ENCODE measurements at places on chromosomes 5 and 9. TPM values are rescaled to one million over a fixed set of nuclear protein-coding genes. Genes with fewer than 3 reads are reported as not detected.
A peak's percentile ranks its signal among the peaks of the same experiment; 100 is the strongest.

FOXD4L6 gene
- 0.31 TPM for total RNA-seq

ANKRD55 gene
- 0.31 TPM for total RNA-seq

ABLIM3 gene
- 5.8 TPM for total RNA-seq

TSSK1B gene
- total RNA-seq = 0.16 TPM

TPPP gene
- 16.2 TPM for total RNA-seq

GOLGA1 gene
- 11.5 TPM for total RNA-seq

DNA sequence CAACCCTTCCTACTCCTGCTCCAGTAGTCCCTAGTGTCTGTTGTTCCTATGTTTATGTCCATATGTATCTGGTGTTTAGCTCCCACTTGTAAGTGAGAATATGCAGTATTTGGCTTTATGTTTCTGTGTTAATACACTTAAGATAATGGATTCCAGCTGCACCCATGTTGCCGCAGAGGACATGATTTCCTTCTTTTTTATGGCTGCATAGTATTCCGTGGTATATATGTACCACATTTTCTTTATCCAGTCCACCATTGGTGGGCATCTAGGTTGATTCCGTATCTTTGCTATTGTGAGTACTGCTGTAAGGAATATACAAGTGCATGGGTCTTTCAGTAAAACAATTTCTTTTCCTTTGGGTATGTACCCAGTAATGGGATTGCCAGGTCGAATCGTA, 5.2 kb upstream of the ARRDC3 start:
- no peak for DNase-seq

- no peak for DNase-seq
Measured at GRCh38 chr9:93223260-93224180, 39.6 kb downstream of the WNK2 start.

GRCh38 chr9:2159521-2160454, 144.6 kb downstream of the SMARCA2 start:
- DNase-seq = no peak

- no peak for DNase-seq
Measured at GRCh38 chr9:3398232-3398648, 127.6 kb downstream of the RFX3 start.

DNA sequence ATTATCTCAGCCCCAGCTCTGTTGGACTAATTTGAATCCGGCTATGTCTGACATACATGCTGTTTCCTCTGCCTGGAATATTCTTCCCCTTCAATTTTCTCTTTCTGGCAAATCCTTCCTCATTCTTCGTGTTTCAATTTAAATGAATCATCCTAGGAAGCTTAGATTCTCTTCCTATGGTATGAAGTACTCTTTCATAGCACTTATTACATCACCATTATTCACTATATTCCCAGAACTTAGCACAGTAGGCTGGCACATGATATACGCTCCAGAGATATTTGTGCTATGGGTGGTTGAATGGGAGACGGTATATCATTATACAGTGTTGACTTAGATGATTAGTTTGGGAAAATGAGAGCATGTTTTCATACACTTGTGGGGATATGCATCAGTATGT, 91.0 kb upstream of the JAK2 start:
- DNase-seq = no peak

DNA sequence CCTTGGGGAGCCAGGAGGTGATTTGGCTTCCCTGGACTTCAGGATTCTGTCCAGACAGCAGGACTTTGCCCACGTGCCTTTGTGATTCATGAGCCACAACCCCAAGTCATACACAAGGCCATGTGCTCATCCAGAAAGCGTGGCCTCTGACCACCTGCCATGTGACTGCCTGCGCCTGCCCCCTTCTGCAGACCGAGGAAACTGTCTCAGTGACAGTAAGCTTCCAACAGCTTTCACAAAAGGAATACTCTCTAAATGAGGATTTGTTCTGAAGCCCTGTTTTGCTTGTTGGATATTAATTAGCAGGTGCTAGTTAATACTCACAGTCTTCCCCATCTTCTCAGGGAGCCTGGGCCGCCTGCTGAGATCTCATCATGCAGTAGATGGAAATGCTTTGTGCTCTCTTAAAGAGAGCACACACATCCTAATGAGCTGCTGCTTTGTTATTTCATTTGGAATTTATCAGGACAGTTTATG, 36.9 kb upstream of the ANGPTL2 start:
- peak; percentile 60 for DNase-seq

- no peak for DNase-seq
Measured at GRCh38 chr9:71929791-71930440, 18.5 kb downstream of the C9orf85 start.

GRCh38 chr5:72448368-72448767, 58.8 kb downstream of the ZNF366 start:
- no peak for DNase-seq

DNA sequence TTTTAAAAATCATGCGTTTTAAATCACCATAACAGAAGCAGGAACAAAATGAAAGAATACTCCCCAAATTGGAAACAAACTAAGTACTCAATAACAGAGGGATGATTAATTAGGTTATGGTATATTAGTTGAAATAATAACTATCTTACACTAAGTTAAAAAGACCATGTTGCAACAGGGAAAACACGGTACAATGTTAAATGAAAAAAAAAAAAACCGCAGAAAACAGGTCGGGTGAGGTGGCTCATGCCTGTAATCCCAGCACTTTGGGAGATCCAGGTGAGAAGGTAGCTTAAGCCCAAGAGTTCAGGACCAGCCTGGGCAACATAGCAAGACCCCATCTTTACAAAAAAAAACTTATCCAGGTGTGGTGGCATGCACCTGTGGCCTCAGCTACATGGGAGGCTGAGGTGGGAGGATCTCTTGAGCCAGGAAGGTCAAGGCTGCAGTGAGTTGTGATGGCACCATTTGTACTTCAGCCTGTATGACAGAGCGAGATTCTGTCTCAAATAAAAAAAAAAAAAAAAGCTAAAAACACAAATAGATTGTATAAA, 2.4 kb upstream of the PTPN3 start:
- DNase-seq = no peak

- no peak for DNase-seq
Measured at GRCh38 chr5:76439201-76439600, 36.1 kb downstream of the IQGAP2 start.

- DNase-seq = peak; percentile 75
Measured at GRCh38 chr5:113294311-113295110, 140.3 kb downstream of the TSSK1B start.

DNA sequence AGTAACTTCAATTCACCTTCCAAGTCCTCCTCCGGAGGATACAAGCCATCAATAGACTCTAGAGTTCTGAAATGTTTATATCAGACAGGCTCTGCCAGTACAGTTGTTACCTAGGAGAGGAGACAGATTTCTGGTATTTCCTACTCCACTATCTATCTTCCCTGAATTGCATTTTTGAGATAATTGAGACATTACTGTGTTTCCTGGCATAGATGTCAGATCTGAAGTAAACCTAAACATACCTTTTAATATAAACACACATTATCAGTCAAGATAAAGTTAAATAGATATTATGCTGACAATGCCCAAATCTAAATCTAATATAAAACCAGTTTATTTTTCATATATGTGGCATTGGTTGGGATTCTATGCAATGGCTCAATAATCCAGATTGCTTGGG, 8.2 kb upstream of the TYRP1 start:
- DNase-seq = no peak

GRCh38 chr5:177557041-177557647, 2.8 kb upstream of the FAM193B start:
- no peak for DNase-seq

DNA sequence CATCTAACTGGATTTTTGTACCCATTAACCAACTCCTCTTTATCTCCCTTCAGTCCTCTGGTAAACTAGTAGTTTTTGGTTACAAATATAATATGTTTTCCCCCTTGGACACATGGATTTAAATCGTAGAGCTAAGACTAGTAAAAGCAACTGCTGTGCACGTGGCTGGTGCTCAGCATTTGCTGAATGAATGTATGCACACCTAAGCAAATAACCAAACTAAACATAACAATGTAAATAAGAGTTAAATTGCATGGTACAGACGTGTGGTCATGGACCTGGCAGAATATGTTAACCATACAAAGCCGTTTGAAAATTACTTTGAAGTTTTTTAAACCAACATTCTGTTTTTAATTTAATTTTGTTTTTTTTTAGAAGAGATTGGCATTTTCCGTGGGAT, 65.2 kb upstream of the FYB1 start:
- DNase-seq = no peak

- DNase-seq = no peak
Measured at GRCh38 chr9:6632516-6633183, 12.9 kb downstream of the GLDC start.
